ENCODE measurements at places on chromosomes 11 and 22.

DNA sequence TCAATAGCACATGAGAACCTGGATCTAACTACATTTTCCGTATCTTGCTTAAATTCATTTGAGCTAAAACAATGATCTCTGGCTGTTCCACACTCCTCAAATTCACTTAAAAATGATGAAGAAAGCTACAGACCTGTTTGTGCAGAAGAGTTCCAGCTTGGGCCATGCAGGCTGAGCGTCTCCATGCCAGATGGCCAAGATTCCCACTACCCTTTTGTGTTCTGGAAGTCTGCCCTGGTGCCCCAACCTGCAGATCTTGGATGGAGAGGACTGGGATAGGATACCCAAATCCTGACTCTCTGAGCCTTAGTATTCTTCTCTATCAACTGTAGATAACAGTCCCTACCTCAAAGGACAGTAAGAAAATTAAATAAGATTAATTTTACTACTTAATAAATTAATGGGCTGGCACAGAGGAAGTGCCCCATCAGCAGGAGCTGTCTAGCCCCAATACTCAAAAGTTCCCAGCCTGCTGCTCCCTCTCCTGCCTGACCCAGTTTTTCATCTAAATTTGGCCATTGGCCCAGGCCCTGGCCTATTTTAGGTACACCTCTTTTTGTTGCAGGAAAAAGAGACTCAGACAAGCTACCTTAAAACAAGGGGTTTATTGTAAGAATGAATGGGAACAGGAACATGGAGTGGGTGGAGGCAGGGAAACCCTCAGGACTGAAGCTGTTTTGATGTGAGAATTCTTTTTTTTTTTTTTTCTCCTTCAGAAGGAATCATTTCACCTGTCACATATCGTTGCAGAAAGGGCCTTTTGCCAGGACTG, 81.4 kb upstream of the GRK3 start:
- DNase-seq, result no peak

DNA sequence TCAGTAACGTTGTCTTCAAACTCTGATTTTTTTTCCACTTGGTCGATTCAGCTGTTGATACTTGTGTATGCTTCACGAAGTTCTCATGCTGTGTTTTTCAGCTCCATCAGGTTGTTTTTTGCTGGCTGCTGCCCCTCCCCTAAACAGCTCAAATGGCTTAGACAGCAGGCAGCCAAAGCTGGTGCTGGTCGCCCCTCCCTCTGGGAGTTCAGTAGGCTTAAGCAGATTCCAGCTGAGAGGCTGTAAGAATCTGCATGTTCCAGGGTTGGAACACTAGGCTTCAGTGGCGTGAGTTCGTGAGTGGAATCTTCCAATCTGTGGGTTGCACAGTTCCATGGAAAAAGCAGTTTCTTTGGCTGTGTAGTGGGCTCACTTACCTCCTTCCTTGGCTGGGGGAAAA, 10.3 kb upstream of the FIBIN start:
- no peak for DNase-seq

- no peak for DNase-seq
Observed at GRCh38 chr11:125976156-125976555, 30.3 kb downstream of the VSIG10L2 start.

DNA sequence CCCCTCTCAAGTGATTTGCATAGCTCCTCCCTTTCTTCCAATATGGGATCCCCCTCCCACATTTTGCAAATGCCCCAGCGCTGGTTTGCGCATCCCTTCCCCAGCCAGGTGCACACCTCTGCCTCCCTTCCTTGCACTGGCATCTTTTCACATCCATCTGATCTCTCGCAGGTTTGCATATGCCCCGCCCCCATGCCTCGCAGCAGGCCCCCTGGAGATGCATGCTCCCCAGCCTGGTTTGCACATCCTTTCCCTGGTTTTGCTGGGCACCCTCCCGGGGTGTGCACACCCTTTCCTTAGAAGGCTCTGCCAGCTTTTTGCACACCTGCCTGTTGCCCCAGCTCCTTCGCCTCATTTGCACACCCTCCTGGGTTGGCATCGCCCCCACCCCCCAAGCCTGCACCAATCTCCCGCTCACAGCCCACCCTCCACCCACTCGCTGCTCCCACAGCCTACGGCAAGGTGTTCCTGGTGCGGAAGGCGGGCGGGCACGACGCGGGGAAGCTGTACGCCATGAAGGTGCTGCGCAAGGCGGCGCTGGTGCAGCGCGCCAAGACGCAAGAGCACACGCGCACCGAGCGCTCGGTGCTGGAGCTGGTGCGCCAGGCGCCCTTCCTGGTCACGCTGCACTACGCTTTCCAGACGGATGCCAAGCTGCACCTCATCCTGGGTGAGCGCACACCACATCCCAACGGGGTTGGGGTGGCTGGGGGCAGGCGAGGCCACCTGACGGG, 917 bp downstream of the RPS6KA4 start:
- no peak for DNase-seq

DNA sequence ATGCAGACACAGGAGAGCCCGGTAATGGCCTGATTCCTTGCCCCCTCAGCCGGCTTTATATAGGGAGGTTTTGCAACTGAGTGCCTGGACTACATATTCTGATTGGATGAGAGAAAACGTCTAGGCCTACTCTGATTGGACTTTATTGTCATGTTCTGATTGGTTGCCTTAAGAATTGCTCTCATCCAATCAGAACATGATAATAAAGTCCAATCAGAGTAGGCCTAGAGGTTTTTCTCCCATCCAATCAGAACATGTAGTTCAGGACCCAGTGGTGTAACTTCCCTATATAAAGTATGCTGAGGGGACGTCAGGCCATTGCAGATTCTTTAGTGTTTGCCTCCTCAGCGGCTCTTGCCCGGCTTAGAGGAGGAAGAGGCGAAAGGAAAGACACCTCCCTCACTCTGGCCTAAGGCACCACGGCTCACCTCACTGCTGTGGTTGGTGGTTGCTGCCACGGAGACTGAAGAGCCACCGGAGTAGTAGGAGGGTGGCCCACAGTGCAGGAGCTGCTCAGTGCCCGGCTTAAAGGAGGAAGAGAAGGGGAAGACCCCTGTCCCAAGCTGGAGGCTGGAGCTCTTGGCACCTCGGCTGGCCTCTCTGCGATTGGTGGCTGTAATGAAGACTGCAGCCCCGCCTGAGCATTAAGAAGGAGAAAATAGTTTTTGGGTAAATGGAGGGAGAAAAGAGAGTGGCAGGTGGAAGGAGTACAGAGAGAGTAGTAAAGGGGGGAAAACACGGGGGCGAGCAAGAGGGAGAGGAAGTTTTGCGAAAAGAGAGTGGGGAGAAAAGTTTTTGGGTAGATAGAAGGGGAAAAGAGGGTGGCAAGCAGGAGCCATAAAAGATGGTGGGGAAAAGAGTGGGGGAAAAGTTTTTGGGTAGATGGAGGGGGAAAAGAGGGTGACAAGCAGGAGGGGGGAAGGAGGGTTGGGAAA, 116.7 kb upstream of the SERPIND1 start:
- DNase-seq, result peak; percentile 11

DNA sequence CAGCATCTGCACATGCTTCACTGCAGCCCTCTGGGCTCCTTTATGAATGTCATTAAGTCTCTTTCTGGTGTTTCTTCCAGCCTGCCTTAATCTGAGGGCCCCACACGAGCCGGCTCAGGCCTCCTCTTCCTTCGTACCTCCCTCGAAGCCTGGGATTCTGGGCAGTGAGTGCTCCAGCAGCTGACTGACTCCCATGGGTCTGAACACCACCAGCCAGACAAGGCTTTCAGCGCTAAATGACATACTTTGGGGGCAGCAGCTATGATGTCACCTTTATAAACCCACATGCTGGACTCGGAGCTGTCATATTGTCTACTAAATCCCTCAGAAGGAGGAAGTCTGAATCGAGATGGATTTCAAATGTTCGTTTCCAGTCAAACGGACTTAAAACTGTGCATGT, 127.1 kb downstream of the TRIM29 start:
- no peak for DNase-seq

- DNase-seq, result no peak
Observed at GRCh38 chr11:22989371-22989770, 129.1 kb upstream of the CCDC179 start.

- no peak for DNase-seq
Observed at GRCh38 chr22:37626144-37626543, 13.3 kb upstream of the SH3BP1 start.

- no peak for DNase-seq
Observed at GRCh38 chr11:75261902-75262361, 21.4 kb downstream of the TPBGL start.

- peak; percentile 28 for DNase-seq
Observed at GRCh38 chr22:50599816-50600455, 657 bp upstream of the MAPK8IP2 start.

DNA sequence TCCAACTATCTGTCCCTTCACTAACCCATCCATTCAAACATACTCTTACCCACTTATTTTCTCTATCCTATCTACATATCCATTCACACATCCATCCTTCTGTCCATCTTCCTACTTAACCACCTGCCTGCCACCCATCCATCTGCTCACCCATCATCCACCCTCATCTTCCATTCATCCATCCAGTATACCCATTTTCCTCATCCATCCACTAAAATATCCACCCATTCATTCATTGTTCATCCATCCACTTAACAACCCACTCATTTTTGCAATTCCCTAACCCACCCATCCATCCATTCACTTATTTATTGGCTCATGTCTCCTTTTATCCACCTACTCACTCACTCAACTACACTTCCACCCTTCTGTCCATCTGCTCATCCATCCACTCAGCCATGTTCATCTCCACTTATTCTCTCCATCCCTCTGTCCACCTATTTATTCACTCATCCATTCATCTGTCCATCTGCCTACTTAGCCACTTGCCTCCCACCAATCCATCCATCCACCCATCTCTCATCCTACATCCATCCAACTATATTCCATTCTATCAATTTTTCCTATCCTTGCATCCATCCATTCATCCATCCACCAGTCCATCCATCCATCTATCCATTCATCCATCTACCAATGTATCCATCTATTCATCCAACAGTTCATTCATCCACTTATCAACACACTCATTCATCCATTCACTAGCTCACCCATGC, 10.6 kb downstream of the LHFPL7 start:
- DNase-seq, result no peak

DNA sequence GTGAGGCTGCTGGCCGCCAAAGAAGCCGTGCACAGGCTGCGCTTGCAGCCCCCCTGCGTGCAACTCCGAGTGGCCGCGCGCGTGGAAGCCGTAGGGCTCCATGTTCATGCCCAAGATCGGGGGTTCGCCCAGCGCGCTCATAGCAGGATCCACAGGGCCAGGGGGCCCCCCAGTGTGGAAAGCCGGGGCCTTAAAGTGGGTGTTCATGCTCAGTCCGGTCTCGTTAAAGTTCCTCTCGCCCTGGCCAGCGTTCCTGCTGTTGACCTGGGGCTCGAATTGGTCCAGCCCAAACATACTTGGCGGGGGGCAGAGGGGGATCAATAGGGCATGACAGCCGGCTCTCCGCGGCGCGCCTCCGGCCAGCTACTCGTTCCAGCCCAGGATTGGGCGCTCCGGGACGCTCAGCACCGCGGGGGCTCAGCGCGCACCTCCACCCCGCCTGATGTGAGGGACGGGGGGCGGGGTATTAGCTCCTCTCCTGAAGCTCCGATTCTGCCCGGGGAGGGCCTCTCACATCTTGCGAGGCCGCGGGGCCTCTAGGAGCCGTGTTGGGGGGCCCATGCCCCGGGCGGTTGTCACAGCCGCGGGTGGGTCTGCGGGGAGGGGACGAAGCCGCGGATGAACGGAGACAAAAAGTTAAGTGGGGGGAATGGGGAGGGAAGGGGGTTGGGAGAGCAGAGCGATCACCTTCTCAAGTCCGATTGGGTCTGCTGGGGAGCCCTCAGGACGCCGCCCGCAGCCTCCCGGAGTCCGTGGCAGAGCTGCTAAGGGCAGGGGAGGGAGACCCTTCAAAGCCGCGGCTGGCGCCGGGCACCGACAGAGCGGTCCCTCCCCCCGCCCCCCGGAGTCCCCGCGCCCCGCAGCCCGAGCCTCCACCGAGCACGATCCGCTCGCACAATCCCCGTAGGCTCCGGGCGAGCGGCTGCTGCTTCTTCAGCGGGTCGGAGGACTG, 1.0 kb downstream of the MN1 start:
- no peak for DNase-seq

DNA sequence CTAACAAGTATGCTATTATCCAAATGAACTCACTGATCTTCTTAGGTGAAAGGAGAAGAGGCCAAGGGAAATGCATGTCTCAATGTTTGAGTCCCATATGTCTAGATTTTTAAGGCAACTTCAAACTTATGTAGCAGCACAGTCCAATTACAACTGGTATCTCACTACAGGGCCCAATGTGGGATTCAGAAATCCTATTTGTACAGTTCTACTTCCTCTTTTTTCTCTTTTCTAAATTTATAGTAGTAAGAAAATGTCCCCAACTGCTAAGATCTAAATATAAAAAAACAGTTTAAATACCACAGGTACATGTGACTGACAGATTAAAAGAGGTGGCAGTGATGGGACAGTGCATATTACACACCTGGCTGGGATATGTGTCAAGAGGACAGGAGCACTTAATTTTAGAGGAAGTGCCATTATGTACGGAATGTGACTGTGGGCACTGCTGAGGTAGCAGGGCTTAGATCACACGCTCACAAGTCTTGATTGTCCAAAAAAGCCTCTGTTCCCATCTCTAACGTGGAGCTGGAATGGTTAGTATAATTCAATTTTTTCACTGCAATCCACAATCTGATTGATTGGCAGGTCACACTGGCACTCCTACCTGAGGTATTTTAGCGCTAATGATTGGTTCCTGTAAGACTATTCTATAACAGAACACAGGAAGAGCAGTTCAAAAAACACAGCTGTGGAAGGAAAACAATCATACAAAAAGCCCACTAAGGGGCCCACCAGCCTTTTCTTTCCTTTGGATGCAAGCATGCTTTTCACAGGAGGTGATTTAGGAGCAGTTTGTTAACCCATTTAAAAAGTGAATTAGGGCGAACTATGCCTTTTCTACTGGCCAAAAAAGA, 34.6 kb downstream of the APOL5 start:
- DNase-seq, result no peak

DNA sequence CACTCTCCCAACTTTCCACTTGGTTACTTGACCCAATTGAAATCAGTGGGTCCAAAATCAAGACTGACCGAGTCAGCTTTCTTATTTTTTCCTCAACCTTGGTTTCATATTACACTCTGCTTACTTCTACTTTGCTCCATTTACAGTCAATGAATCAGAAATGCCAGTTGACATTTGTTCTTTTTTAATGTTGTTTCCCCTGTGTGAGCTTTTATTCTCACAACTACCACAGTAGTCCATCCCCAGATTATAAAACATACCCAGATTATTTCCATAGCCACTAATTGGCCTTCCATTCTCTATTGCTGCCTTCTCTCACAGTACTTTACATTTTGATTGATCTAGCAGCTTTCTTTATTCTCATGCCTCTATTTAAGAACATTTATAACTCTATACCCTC, 50.0 kb downstream of the DNAJC24 start:
- no peak for DNase-seq

GRCh38 chr22:49883294-49883640, 29.6 kb downstream of the ZBED4 start:
- DNase-seq, result no peak

- no peak for DNase-seq
Observed at GRCh38 chr11:2134022-2135010, 4.9 kb downstream of the IGF2 start.
